ENCODE measurements at places on chromosomes 1 and 21.

GRCh38 chr1:166350490-166350889 is 183.7 kb upstream of the FAM78B start:
- no peak for DNase-seq

GRCh38 chr1:31624309-31624708 is 6.8 kb downstream of the HCRTR1 start:
- no peak for DNase-seq

GRCh38 chr21:35207322-35207721 is 158.2 kb upstream of the RUNX1 start:
- peak; percentile 42 for DNase-seq

DNA sequence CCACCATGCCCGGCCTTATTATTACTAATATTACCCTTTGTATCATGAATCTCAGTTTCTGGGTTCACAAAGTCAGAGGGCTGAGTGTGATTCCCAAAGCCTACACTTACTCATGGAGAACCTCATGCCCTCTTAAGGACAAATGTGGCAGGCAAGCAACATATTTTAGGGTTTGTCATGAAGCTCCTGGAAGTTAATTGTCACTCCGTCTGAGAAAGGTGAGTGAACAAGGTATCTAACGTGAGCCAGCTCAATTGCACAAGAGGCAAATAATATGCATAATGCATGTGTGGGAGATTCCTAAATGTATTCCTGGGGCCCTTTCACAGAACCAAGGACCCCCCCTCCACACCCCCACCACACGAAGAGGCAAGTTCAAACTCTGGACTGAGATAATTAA is 10.1 kb upstream of the TIAM1 start:
- peak; percentile 27 for DNase-seq

- DNase-seq, result no peak
Observed at GRCh38 chr1:58437623-58438022, 108.9 kb downstream of the OMA1 start.

DNA sequence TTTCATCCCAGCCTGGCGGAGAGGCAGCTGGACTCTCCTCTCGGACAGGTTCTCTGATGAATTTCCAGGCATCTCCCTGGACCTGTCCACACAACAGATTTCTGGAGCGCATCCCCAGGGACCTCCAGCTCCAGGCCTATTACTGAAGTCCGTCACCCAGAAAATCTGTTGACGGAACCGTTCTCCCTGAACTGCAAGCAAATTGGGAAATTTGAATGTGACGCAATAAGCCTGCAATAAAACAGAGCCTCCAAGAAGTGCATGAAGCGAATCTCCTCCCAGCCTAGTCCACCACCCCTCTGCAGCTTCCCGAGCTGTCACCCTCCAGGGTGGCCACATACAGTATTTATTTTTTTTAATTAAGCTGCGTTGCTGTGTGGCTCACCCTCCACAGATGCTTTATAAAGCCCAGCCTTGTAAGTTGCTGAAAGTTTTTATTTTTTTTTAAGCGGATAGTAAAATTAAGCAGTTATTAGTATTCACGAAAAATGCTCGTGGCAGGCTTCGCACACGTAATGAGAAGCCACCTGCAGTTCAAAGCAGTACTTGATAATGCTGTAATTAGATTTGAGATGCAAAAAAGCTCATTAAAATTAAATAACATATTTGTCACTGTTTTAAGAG is 173.3 kb downstream of the CAMTA1 start:
- DNase-seq, result no peak

DNA sequence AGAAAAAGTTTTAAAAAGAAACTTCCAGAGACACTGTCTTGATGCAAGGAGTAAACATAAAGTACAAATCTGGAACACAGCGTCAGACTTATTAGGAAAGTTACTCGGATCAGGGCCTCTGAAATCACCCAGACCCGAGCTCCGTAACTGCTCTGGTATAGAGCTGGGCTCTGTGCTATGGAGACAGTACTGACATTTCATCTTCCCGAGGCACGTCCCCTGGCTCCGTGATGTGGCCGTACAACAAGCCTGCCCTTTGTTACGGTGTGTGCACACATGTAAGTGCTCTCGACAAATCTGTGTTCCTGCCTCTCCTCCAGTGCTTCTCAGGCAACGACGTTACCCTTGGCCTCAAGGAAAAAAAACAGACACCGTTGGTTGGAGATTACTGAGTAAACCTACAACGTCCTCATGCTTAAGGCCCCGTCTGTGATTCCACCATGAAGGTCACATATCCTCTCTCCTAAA is 107.0 kb upstream of the IRF2BP2 start:
- no peak for DNase-seq

DNA sequence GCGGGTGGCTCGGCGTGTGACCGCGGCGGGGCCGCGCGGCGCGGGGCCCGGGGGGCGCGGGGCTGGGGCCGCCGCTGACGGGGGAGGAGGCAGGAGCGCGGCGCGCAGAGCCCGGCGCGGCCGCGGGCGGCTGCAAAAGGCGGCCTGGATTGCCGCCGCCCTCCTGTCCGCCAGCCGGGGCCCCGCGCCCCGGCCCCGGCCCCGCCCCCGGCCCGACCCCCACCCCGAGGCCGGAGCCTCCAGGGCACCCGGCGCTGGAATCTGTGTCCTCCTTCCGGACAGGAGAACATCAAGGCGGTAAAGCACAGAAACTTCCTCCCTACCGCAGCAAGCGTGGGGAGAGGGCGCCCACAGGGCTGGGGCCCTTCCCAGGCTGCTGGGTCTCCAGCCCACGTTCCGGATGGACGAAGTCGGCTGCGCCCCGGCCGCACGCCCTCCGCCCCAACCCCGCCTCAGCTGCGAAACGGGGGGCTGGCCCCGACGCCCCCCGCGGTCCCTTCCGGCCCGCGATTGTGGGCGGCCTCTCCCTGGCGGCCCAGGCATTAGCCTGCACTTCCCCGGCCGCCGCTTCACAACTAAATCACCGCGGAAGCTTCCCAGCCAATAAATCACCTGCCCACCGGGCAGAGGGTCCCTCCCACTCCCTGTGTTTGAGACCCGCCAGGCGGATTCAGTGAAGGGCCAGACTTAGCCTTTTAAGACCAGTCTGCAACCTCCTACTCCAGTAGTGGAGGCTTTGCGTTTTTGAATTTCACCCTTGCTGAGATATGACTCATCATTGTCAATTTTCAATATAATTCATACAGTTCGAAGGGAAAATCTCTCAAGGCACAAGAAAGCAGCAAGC is 106.0 kb downstream of the SLC45A1 start:
- DNase-seq, result peak; percentile 78

- peak; percentile 86 for DNase-seq
Observed at GRCh38 chr1:116853680-116854402, 55.9 kb upstream of the PTGFRN start.

- no peak for DNase-seq
Observed at GRCh38 chr21:36706482-36706852, 7.6 kb downstream of the SIM2 start.

DNA sequence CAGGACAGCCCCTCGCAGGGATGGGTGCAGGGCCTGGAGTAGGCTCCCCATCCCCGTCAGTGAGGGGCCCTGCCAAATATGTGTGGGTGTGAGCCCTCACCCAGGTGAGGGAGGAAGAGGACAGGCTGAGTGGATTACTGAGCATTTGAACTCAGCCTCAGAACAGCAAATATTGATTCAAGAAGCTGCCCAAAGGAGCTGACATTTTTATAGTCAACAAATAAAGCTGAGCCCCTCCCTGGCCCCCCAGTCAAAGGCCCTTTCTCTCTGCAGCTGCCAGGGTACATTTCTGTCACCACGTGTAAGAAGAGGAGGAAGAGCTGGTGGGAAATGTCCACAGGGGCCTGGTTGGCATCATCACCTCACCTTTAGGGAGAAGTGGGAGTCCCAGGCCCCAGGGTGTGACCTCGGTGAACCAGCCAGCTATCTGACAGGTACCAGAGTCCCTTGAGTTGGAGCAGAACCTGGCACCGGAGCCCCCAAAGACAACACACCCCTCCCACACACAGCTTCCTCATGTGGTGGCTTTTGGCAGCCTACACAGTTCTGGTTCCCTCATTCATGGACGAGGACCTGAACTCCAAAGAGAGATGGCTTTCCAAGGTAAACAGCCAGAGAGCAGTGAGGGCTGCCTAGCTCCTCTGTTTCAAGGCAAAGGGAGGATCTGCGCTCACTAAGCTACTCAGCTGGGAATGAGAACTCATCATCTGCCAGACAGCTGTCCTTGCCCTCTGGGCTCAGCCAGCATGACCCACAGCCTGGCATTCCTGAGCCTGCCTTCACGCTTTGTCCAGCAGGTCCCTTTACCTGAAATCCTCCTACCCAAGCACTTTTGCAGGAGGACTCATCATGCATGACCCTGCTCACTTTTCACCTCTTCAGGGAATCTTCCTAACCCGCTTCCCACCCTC is 43.0 kb upstream of the TENT5C start:
- DNase-seq, result no peak

DNA sequence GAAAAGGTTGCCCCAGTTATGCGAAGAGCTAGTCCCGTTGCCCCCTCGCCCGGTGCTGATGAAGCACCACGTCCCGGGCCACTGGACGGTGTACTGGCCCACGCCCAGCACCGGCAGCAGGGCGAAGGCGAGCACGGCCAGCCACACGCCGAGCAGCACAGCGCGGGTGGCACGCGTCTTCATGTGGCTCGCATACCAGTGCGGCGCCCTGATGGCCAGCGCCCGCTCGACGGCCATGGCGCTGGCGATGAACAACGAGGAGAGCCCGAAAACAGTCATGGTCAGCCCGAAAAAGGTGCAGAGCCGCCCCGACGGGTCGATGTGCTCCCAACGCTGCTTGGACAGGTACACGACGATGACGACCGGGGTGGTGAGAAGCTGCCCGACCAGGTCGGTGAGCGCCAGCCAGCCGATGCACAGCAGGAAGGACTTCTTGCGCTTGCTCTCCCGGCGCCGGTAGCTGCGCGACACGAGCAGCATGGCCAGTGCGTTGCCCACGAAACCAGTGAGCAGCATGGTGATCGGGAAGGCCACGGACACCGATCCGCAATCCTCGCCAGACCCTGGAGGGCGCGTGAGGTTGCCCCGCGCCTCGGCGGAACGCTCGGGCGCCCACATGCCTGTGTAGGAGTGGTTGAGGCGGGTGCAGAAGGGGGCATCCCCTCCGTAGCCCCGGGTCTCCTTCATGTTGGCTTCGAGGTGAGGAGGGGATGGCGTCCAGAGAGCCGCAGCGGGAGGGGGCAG is 553 bp downstream of the PTGER3 start:
- DNase-seq, result peak; percentile 52

DNA sequence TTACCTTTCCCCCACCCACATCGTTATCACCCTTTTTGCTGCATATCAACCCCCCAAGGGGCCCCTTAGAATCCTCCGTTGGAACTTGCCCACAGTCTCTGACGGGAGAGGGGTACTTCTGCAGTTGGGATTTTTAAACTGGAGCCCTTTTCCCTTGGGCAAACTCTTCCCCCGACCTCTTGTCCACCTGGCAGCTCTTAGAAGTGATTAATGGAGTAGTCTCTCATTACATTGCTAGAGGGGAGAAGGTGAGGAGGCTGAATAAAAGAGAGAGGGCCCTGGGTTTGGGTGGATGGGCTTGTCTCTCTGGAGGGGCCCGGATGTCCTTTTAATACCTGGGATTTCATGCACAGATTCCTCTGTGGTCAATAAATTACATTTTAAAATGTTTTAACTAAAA is 27.2 kb upstream of the TSPAN2 start:
- DNase-seq, result no peak

GRCh38 chr1:61387829-61388228 is 305.5 kb downstream of the NFIA start:
- no peak for DNase-seq

- DNase-seq, result no peak
Observed at GRCh38 chr1:157173900-157174410, 35.8 kb upstream of the ETV3 start.

DNA sequence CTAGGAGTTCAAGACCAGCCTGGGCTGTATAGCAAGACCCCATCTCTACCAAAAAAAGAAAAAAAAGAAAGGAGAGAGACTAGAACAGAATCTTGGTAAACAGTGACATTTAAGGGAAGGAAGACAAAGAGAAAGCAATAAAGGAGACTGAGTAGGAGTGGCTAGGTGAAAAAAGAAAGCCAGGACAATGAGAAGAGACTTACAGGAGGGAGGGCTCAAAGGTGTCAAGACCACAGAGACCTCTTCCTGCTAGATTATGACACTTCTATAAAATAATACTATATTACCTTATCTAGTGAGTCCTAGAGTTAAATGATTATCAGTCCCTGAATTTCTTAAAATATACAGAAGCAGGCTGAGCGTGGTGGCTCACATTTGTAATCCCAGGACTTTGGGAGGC is 10.1 kb upstream of the EPRS1 start:
- no peak for DNase-seq

- no peak for DNase-seq
Observed at GRCh38 chr1:46451948-46452930, 37.4 kb upstream of the DMBX1 start.

DNA sequence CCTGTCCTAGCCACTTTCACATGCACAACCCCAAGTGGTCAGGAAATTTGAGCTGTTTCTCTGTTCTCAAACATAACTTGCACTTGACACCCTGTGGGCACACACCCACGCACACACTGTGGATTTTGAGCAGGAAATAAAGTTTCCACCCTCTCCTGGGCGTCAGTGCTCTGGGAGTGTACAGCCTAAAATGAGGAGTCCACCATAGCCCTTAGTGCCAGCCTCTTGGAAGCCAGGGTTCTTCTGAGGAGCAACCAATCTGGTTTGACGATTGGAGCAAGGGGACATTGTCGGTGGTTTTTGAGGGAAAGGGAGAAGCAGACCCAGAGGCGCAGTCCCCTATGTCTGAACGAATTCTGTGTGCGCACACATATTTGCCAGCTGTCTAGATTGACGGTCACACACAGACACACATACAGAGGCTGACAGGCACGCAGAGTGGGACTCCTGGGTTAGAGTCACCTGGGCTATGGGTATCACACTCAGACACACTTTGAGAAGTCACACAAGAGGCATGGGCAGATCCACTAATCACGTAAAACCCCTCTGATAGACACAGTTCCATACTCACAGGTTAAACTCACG is 2.7 kb downstream of the DMBX1 start:
- DNase-seq, result no peak

GRCh38 chr1:192086644-192087043 is 71.6 kb upstream of the RGS18 start:
- DNase-seq, result no peak

GRCh38 chr1:1385931-1386330 is 10.9 kb upstream of the AURKAIP1 start:
- no peak for DNase-seq

GRCh38 chr1:155106862-155107261 is 20.8 kb upstream of the EFNA1 start:
- DNase-seq, result no peak

DNA sequence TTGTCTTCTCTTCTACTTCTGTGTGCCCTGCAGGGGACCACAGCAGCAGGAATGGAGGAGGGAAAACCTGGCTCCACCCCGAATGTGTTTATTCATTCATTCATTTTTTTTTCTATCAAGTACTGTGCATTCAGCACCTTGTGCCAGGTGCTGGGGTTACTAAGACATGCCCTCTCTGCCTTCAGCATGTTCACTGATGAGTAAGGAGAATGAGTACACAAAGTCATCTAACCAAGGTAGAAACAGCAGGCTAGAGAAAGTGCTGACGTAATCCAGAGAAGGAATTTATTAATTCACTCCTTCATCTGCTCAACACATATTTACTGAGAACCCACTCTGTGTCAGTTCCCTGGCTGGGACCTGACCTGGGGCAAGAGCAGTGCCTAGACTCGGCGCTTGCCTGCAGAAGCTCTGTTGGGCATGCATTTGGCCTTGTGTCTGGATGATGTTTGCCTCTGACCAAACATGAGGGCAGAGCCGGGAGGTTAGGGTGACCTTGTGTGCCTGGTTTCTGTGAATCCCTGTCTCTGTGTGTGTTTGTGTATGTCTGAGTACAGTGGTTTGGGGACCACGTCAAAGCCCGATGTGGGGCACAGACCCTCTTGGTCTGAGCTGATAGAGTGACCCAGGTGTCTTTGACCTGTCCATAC is 3.3 kb upstream of the MYOG start:
- no peak for DNase-seq
